ENCODE measurements at places on chromosomes 6 and 20.

GRCh38 chr6:3453413-3454272 is 3.2 kb downstream of the SLC22A23 start:
- DNase-seq, result no peak

GRCh38 chr6:75602246-75603105 is 796 bp downstream of the SENP6 start:
- DNase-seq, result peak; percentile 60

DNA sequence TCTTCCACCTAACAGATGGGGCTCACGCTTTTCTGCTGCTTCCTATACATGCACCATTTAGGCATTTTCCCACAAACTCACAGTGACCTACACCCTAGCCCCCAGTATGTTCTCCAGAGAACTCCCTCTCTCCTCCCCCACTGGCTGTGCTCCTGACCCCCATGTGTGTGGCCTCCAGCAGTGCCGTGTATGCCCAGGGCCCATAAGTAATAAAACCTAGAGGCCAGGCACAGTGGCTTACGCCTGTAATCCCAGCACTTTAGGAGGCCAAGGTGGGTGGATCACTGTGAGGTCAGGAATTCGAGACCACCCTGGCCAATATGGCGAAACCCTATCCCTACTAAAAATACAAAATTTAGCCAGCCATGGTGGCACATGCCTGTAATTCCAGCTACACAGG is 54.7 kb upstream of the NXT1 start:
- no peak for DNase-seq

DNA sequence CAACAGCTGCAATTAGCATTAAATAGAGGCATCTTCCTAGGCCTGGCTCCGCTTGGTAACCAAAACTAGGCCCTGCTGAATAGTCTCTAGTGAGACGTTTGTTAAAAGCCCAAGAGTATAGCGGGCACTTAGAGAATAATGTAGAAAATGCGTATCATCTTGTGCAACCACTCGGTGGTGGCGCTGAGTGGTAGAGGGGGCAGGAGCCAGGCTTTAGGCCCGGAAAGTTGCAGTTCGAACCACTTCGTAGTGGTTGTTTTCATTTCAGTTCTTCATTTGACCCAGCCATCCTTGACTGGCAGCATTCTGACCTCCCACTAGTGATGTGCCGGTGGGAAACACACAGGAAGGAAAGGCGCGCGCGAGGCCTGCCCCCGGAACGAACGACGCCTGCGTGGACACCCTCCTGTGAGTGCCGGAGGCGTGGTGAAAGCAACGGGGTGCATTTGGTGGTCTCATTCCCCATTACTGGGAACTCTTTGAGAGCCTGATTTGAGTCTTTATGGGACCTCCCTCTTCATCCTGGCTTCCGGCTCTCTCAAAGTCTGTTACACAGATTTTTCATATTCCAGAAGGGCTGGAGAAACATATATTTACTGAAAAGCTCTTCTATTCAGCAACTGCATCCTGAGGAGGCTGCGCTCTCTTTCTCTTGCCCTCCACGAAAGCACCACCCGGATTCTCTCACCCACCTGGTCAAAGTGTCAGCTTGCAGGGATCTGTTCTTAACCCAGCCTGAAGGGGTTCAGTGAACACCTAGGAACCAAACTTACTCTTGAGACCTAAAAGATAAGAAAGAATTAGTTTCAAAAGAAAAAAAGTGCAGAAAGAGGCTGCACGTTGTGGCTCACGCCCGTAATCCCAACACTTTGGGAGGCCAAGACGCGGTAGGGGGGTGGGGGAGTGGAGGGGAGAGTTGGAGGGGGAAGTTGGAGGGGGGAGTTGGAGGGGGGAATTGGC is 18.2 kb downstream of the GPX5 start:
- peak; percentile 24 for DNase-seq

DNA sequence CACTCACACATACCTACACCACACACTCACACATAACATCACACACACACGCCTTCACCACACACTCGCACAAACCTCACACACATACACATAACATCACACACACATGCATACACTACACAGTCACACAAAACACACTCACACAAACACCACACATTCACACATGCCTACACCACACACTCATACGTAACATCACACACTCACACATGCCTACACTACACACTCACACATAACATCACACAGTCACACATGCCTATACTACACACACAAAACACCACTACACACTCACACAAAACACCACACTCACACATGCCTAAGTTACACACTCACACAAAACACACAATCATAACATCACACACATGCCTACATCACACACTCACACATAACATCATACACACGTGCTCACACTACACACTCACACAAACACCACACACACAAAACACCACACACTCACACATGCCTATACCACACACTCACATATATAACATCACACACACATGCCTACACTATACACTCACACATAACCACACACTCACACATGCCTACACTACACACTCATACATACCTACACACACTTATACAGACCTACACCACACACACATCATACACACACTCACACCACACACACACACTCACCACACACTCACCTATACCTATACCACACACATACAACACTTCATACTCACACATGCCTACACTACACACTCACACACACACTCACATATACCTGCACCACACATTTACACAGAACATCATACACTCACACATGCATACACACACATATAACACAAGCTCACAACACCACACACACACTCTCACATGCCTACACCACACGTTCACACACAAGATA is 383.5 kb downstream of the C6orf118 start:
- no peak for DNase-seq

DNA sequence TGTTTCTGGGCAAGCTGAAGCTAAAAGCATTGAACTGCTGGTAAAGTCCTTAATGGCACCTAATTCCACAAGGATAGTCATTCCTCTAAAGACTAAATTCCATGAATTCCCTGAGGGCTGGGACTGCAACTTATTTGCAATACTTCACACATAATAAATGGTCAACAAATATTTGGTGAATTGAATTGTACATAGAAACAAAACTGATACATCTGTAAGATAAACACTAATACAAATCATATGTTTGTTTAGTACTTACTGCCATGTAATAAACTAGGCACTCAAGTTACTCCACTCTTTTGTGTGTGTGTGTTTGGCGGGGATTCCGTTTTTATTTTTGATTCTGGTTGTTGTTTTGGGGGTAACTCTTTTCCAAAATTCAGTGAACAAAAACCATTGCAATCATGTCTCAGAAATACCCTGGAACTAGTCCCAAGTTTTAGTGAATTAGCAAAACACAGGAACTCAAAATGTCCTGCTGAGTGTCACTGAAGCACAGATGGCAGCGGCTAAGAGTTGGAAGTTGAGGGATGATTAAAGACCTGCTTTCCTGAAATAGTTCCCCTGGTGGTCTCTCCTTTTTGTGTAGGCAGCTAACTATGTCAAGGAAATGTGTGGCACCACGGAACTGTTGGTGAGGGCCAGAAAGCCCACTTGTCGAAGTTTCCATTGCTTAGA is 74.8 kb upstream of the SNRPB2 start:
- DNase-seq, result no peak
